ENCODE measurements at places on chromosomes 6 and 20. TPM values are rescaled to one million over a fixed set of nuclear protein-coding genes. Genes with fewer than 3 reads are reported as not detected.

GRCh38 chr20:18007534-18008292, 38.9 kb downstream of the MGME1 start:
- H3K4me3 ChIP-seq = no peak overlapping the region
- peaks cover 13% of the 10 kb centered on the region for H3K4me1 ChIP-seq
- H3K27me3 ChIP-seq = no peaks in the 10 kb centered on the region
- H3K36me3 ChIP-seq = no peaks in the 10 kb centered on the region
- H3K27ac ChIP-seq = no peak overlapping the region
- DNase-seq = no peak

- no peak overlapping the region for H3K27ac ChIP-seq
- H3K36me3 ChIP-seq = peaks cover 13% of the 10 kb centered on the region
- no peak overlapping the region for H3K4me3 ChIP-seq
- no peaks in the 10 kb centered on the region for H3K27me3 ChIP-seq
- H3K4me1 ChIP-seq = peaks cover 13% of the 10 kb centered on the region
- DNase-seq = no peak
These were observed 75.3 kb downstream of the TNFRSF21 start for GRCh38 chr6:47234266-47234933.

- H3K36me3 ChIP-seq = no peaks in the 10 kb centered on the region
- H3K4me1 ChIP-seq = no peaks in the 10 kb centered on the region
- H3K27me3 ChIP-seq = no peaks in the 10 kb centered on the region
- no peak for DNase-seq
- H3K4me3 ChIP-seq = no peak overlapping the region
These were observed 174.9 kb downstream of the SMOC2 start for GRCh38 chr6:168615837-168616236.

DNA sequence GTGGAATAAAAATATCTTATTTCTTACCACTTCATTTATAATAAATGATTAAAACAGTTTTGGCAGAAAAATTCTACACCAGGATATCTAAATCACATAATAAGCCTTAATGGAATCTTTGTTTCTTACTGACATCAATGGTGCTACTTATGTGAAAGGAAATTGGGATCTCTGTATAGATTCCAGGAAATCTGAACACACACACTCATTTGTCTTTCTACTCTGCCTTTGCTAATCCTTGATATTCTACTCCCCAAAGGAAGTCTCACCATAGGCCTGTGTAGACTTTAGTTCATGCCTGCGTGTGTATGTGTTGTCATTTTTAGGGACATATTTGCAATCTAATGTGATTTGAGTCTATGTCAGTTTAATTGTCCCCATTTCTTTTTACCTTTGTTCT, 7.9 kb downstream of the ADGRB3 start:
- no peak overlapping the region for H3K4me3 ChIP-seq
- H3K4me1 ChIP-seq = peaks cover 3% of the 10 kb centered on the region
- no peak for DNase-seq
- no peaks in the 10 kb centered on the region for H3K36me3 ChIP-seq
- H3K27ac ChIP-seq = no peak overlapping the region

GRCh38 chr6:79077715-79078074, 359 bp downstream of the PHIP start:
- no peaks in the 10 kb centered on the region for H3K36me3 ChIP-seq
- no peaks in the 10 kb centered on the region for H3K27me3 ChIP-seq
- H3K27ac ChIP-seq = peak overlapping the region; percentile 98
- no peak for DNase-seq

GRCh38 chr20:971346-971745, 30.8 kb downstream of the RSPO4 start:
- no peak overlapping the region for H3K4me3 ChIP-seq
- no peak for DNase-seq
- no peak overlapping the region for H3K27ac ChIP-seq
- no peaks in the 10 kb centered on the region for H3K36me3 ChIP-seq
- no peaks in the 10 kb centered on the region for H3K27me3 ChIP-seq
- H3K4me1 ChIP-seq = peaks cover 5% of the 10 kb centered on the region

DNA sequence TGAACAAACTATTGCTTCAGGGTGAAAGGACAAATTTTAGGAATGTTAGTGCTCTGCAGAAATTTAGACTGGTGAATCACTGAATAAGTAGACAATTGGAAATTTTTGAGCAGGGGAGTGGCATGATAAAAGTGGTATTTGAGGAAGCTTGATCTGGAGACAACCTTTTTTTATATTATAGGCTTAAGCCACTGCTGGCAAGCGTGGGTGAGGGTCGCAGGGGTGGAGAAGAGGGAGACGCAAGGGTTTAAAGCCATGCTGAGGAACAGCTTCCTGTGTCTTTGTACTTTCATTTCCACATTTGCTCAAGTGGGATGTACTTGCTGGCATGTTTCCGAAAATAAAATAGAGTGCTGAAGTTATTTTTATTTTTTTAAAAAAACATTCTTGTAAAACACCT, 23.7 kb downstream of the NCOA7 start:
- H3K27me3 ChIP-seq = no peaks in the 10 kb centered on the region
- H3K36me3 ChIP-seq = no peaks in the 10 kb centered on the region
- peaks cover 50% of the 10 kb centered on the region for H3K4me1 ChIP-seq
- DNase-seq = peak; percentile 67

- H3K27me3 ChIP-seq = no peaks in the 10 kb centered on the region
- no peak for DNase-seq
- H3K4me1 ChIP-seq = peaks cover 35% of the 10 kb centered on the region
These were observed 30.9 kb downstream of the STK35 start for GRCh38 chr20:2132461-2132901.

Gene HLA-DRA
- 1,444 TPM for total RNA-seq

DNA sequence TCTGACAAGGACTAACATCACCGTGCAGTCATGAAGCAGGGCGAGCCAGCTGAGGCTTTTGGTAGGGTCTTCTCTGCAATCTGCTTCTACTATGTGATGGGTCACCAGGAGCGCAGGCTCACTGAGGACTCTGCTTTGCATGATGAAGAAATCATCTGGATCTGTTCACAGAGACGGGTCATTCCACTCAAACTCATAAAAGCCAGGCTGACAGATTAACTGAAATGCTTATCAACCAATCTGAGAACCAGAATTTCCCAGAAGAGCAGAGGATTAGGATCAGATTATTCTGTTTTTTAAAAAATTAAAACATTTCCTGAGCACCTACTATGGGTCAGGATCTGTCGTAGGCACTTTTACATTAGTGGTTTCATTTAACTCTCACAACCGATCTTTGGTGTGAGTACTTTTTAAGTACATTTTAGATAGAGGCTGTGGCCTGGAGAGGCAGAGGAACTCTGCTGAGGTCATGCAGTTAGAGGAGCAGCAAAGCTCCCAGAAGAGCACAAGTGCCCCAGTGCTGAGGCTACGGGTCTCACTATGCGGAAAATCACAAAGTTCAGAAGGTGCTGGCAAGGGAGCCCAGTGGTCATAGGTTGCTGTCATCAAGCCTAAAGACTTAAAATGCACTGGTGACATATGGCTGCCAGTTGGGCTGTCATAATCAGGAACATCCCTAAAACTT, 109.1 kb downstream of the BACH2 start:
- H3K4me1 ChIP-seq = peaks cover 23% of the 10 kb centered on the region
- peak overlapping the region; percentile 34 for H3K27ac ChIP-seq
- no peak overlapping the region for H3K4me3 ChIP-seq

Gene NXT1
- total RNA-seq = 16.2 TPM

Gene PSORS1C2
- not detected for total RNA-seq

Gene TREM1
- 61.2 TPM for total RNA-seq

GRCh38 chr6:44918671-44919296, 409.3 kb upstream of the RUNX2 start:
- DNase-seq = no peak
- H3K27ac ChIP-seq = no peak overlapping the region

GRCh38 chr6:49553384-49553783, 2.9 kb downstream of the C6orf141 start:
- H3K27ac ChIP-seq = no peak overlapping the region
- DNase-seq = no peak
- H3K27me3 ChIP-seq = peaks cover 21% of the 10 kb centered on the region
- peaks cover 13% of the 10 kb centered on the region for H3K4me1 ChIP-seq
- H3K36me3 ChIP-seq = no peaks in the 10 kb centered on the region
- H3K4me3 ChIP-seq = no peak overlapping the region

GRCh38 chr6:34233867-34234266, 2.8 kb upstream of the HMGA1 start:
- peaks cover 9% of the 10 kb centered on the region for H3K4me1 ChIP-seq
- no peaks in the 10 kb centered on the region for H3K36me3 ChIP-seq
- H3K27me3 ChIP-seq = no peaks in the 10 kb centered on the region

GRCh38 chr6:44255105-44255808, 2.1 kb downstream of the SLC35B2 start:
- no peak overlapping the region for H3K4me3 ChIP-seq
- DNase-seq = no peak
- peaks cover 59% of the 10 kb centered on the region for H3K36me3 ChIP-seq
- peaks cover 18% of the 10 kb centered on the region for H3K4me1 ChIP-seq

DNA sequence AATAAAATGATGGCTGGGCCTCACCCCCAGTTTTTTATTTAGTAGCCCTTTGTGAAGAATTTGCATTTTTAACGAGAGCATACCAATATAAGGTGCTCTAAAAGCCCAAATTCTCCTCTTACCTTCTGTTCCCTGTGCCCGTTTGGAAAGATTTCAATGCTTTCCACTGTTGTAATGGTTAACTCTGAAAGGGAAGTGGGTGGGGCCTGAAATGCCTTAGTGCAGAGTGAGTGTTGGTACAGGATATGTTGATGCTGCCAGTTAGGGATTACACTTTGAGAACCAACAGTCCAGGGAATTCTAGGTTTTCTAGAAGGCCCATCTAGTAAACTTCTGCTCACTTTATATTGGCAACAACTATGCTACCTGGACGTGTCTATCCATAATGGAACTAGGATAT, 562.7 kb upstream of the NRSN1 start:
- H3K4me3 ChIP-seq = no peak overlapping the region
- no peak for DNase-seq
- no peaks in the 10 kb centered on the region for H3K4me1 ChIP-seq
- H3K27me3 ChIP-seq = no peaks in the 10 kb centered on the region
- H3K36me3 ChIP-seq = no peaks in the 10 kb centered on the region

DNA sequence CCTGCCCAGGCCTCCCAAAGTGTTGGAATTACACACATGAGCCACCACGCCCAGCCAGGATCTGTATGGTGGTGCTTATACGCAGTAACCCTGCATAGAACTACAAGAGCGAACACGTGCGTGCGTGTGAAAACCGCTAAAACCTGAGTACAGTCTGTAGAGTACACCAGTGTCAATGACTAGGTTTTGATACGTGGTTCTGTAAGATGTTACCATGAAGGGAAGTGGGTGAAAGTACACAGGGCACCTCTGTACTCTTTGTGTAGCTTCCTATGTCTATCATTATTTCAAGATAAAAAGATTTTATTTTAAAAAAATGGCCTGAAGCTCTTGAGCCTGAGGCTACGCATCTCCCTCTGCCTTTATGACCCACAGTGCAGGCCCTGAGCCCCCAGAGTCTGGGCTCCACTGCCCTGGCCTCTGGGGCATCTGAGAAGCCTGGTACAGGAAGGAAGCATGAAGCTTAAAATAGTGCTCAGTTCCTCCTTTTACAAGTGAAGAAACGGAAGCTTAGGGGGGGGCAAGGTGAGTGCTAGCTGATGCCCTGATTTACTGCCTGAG, 21.6 kb downstream of the LY86 start:
- no peaks in the 10 kb centered on the region for H3K27me3 ChIP-seq
- no peak for DNase-seq
- peaks cover 10% of the 10 kb centered on the region for H3K4me1 ChIP-seq
- no peak overlapping the region for H3K27ac ChIP-seq
- no peaks in the 10 kb centered on the region for H3K36me3 ChIP-seq

Gene CRISP3
- total RNA-seq = not detected

Measured in upper lobe of right lung (tissue), 1 donor.